HFFc6 (cell line): ENCODE measurements at places on chromosomes 4 and X. TPM values are rescaled to one million over a fixed set of nuclear protein-coding genes. Genes with fewer than 3 reads are reported as not detected.

DNA sequence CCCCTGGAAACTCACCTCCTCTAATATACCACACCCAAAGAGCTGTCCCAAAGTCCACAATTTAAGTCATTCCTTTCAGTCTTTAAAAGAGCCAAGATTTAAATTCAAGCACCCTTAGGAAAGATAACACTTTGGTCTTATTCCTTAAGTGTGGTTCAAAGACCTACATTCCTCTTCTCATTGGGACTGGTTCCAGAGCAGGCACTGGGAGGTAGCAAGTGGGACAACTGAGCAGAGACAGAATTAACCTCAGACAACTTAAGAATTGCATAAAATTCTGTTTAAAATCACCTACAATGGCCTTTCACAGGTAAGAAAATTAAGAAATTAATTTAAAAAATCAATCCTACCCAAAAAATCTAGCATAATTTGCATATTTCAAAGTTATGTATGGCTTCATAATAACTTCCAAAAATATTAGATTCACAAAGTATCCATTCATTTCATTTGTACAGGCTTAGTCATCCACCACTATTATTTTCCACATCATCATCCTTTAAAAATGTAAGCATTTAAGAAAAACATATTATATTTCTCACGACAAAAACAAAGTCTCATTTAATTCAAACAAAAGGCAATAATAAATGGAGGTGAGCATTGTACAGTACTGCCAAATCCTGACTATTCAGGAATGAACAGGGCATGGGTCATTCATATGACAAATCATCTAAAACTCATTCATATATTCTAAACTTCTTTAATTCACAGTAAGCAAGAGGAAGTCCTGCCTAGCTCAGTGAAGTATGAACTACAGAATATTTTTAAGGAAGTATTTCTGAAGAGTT, 13.6 kb downstream of the PRSS12 start:
- peak; percentile 63 for DNase-seq

The FAM184B gene
- total RNA-seq = 0.05 TPM in 1 of 3 replicates, not detected in the others

DNA sequence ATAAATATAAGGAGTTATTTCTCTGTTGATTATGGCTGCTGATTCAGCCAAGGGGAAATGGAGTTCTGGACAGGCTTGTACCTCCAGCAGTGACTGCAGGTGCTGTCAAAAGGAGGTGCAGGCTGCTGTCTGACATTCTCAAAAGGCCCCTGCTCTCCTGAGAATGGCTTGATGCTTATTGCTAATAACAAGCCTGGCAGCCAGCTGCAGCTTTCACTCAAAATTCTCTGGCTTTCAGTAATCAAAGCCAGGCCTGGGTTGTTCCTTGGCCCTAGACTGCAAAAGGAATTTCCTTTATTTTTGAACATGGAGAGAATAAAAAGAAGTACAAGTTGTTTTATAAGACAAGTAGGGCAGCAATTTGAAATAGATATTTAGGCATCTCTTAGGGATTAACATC, 575.9 kb downstream of the MID1IP1 start:
- no peak for DNase-seq

GRCh38 chr4:180560896-180561295, 1682.3 kb upstream of the TENM3 start:
- no peak for DNase-seq

DNA sequence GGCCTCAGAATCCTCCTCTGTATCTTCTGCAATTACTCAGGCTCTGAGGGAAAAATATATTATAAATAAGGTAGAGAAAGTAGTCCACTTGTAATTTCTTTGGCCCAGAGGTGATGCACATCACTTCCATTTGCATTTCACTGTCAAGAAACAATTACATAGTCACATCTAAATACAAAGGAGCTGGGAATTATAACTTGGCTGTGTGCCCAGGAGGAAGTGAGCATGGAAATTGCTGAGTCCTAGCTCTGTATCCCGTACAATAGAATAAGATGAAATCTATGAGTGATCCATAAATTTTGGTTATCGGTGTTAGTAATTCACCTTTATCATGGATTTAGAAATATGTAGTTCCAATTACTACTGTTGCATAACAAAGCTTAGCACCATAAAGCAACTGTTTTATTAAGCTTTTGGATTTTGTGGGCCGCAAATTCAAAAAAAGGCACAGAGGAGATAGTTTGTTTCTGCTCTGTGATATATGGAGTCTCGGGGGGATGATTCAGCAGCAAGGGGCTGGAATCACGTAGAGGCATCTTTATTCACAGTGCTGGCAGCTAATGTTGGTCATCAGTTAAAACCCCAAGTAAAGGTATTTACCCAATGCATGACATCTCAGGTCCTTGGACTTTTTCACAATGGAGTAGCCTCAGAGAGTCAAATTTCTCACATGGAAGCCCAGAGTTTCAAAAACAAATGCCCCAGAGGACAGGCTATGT, 241.4 kb upstream of the GALNT7 start:
- no peak for DNase-seq

DNA sequence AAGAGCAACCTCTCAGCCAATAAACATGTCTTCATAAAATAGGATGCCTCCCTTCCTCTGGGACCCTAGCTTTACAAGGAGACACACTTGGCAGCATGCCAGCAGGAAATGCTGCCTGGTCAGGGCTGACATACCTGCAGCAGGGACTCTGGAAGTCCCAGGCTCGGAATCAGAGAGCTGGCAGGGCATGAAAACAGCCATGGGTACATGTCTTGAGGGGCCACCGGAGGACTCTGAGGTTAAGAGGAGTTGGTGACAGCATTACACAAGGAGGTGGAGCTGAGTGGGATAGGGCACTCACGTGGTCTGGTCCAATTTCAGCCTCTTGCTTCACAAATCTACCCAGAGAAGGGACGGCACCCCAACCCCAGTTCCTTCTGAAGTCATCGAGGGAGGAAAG, 15.7 kb downstream of the MSX1 start:
- DNase-seq = no peak

GRCh38 chr4:47617607-47618006, 132.5 kb downstream of the ATP10D start:
- DNase-seq = no peak

GRCh38 chrX:11968991-11969390, 169.3 kb upstream of the FRMPD4 start:
- DNase-seq = no peak

- no peak for DNase-seq
Measured at GRCh38 chr4:147044241-147044640, 98.6 kb upstream of the TTC29 start.

GRCh38 chr4:14924076-14924811, 78.0 kb upstream of the CPEB2 start:
- no peak for DNase-seq

DNA sequence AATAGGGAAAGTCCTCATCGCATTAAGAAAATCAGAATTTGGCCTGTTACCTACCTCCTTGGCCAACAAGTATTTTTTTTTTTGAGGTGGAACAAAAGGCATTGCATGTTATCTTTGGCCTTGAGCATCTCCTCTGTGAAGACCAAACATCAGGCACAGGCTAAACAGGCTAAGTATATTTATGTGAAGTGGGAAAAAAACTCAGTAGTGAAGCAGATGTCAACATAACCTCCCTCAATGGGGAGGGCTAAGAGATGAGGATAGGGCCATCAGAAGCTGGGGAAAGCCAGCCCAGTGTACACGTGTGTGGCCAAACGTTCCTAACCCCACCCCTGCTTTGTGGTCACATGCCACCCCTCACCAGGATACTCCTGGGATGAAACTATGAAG, 102.5 kb downstream of the FNIP2 start:
- DNase-seq = no peak

DNA sequence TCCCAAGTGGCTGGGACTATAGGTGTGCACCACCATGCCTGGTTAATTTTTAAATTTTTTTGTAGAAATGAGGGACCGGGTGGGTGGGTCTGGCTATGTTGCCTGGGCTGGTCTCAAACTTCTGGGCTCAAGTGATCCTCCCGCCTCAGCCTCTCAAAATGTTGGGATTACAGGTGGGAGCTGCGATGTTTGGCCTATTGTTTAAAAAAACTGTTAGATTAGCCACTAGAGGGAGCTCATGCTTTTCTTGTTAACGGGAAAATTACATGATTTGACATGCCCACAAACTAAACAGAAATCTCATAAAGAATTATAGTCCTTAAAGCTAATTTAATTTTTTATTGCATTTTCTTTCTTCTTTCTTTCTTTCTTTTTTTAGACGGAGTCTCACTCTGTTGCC, 5.0 kb upstream of the SDAD1 start:
- peak; percentile 51 for DNase-seq

DNA sequence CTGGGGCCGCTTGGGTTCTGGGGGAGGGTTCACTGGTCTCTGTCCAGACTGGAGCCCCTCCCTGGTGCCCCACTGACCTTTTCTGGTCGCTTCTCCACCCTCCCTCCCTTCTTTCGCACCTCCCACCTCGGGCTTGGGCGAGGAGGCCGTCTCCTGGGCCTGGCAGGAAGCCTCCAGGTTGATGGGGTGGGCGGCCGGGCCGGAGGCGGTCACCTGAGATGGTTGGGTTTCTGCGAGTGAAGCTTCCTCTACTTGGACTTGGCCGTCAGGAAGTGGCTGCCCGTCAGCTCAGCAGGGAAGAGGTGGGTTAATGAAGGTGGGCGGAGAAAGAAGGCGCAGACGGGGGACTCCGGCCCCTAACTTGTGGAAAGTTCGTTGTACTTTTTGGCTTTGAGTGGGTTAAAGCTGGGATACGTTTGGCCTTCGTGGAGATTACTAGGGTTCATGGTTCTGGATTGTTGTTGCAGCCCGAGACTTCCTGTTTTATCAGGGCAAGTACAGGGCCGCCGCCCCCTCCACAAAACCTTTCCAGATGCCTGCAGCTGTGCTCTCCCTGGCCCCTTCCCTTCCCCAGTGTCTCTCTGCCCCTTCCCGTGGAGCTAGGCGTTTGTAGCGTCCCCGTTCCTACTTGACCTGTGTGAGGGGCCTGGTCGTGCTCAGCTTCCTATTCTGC, 1.2 kb downstream of the AKAP17A start:
- DNase-seq = no peak

The CXCL10 gene
- not detected in 3 replicates for total RNA-seq

DNA sequence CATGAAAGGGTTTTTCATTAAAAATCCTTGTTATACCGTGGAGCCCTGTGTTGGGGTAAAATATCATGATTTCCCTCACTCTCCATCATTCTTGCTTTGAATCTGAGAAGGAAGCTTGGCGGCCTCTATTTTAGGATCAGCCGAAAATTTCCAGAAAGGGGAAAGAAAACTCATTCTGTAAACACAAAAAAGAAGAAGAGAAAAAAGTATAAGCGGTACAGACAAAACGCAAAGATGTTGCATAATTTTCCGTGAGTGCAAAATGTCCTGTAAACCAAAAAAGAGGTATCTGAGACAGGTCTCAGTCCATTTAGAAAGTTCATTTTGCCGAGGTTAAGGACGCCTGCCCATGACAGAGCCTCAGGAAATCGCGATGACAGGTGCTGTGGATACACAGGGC, 5.3 kb downstream of the CSF2RA start:
- no peak for DNase-seq

- no peak for DNase-seq
Measured at GRCh38 chrX:28015993-28016392, 34.7 kb upstream of the DCAF8L1 start.

The RPL36A gene
- 124 to 195 TPM (median 160 TPM) in 3 replicates for total RNA-seq

The ETDC gene
- not detected in 3 replicates for total RNA-seq

- DNase-seq = no peak
Measured at GRCh38 chrX:42384956-42385355, 393.0 kb downstream of the PPP1R2C start.

The PASD1 gene
- not detected in 3 replicates for total RNA-seq

The SHROOM4 gene
- total RNA-seq = not detected in 3 replicates

The SLC39A8 gene
- total RNA-seq = 0.18 to 2.6 TPM (median 0.41 TPM) in 3 replicates

DNA sequence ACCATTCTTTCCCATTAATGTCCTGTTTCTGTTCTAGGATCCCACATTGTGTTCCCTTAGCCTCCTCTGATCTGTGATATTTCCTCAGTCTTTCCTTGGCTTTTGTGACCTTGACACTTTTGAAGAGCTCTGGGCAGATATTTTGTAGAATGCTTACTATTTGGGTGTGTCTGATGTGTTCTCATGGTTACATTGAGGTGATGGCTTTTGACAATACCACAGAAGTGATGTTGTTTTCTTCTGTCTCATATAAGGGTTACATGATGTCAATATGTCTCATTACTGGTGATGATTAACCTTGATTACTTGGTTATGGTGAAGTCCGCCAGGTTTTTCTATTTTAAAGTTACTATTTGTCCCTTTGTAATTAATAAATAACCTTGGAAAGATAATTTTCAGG, 183.7 kb downstream of the SOWAHB start:
- DNase-seq = no peak

DNA sequence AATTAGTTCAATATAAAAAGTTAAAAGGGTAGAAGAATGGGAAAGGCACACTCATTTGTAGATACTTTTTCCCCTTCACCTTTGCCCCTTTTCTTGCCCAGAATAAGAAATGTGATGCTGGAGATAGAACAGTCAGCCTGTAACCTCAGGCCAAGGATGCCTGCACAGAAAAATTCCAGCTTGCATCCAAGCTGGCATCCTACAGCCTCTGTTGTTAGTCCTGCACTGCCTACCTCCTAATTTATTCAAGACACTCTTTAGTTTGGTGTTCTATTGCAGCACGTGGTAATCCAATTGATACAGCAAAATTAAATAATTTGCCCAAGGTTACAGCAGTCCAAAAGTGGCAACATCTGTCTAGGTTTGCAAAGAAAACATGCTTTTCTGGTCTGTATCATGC, 9.7 kb upstream of the USO1 start:
- peak; percentile 16 for DNase-seq

- no peak for DNase-seq
Measured at GRCh38 chr4:169084954-169085353, 74.9 kb upstream of the CBR4 start.

GRCh38 chrX:134990801-134991481, at the start of gene SMIM10:
Gene SMIM10 (plus strand): TSS chrX:134990991. CDS start chrX:134991096, 105 bp downstream.
- peak; percentile 51 for DNase-seq

- no peak for DNase-seq
Measured at GRCh38 chrX:51824061-51824460, 69.4 kb upstream of the MAGED1 start.

DNA sequence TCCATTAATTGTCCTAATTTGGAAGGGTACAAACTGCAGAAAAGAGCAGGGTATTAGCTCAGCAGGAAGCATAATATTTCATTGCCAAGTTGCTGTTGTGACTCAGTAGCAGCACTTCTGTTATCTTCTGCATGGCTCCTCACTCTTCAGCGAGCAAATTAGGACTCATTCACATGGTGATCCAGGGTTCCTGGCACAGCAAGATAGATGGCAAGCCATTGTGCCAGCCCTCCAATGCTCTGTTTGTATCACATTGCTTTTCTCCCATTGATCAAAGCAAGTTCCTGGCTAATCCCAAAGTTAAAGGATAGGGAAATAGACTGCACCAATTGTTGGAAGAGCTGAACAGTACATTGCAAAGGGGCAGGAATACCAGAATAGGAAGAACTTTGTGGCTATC, 382.5 kb upstream of the ATOH1 start:
- DNase-seq = no peak

The PNMA6A gene
- 0.08 to 0.20 TPM (median 0.15 TPM) in 3 replicates for total RNA-seq

The MAGEA12 gene
- total RNA-seq = 0.18 TPM in 1 of 3 replicates, not detected in the others
